ENCODE measurements at places on chromosomes 7 and 10.
A peak's percentile ranks its signal among the peaks of the same experiment; 100 is the strongest.

GRCh38 chr7:779480-779879 is 52.4 kb upstream of the PRKAR1B start:
- DNase-seq, result no peak

DNA sequence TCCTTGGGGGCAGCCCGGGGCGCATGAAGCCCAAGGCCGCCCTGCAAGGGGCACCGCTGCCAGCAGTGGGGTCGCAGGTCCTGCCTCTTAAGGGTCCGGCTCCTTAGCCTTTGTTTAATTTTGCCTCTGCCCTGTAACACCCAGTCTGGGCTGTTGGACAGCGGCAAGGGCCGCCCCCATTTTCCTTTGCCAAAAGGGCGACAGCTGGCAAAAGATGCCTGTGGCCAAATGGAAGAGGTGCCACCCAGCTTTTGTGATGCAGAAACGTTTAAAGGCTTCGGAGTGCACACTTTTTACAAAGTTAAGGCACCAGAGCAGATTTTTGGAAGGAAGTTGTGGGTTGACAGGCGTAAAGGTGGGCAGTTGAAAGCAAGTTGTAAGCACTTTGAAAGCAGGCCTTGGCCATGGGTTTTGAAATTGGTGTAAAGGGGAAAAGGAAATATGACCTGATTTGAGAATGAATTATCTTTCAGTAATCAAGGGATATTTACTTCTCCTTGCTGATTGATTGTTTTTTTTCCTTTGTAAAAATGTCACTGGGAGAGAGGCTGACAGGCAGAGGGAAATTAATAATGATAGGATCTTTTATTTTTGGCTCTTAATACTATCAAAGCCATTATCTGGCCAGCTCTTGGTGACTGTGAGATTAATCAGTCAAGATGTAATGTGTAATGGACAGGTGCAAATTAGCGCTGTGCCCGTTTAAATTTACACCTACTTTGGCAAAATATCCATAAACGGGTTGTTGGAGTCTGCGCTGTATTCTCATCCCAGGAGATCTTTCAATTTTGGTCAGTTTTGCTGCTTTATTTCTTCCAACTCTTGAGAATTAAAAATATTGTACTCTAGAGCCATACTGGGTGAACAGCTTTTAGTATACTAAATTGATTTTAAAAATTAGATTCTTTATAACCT is 1.2 kb downstream of the CASD1 start:
- DNase-seq, result peak; percentile 22

- no peak for DNase-seq
Observed at GRCh38 chr10:75408911-75409885, 7.6 kb upstream of the ZNF503 start.

- DNase-seq, result no peak
Observed at GRCh38 chr10:25766213-25766612, 167.8 kb upstream of the MYO3A start.

- DNase-seq, result no peak
Observed at GRCh38 chr10:72104472-72105097, 16.2 kb upstream of the SPOCK2 start.

- DNase-seq, result no peak
Observed at GRCh38 chr7:28629216-28629842, 217.0 kb downstream of the CREB5 start.

- DNase-seq, result no peak
Observed at GRCh38 chr10:50286517-50286916, 35.2 kb upstream of the ASAH2 start.

GRCh38 chr10:95077556-95077955 is 8.3 kb upstream of the CYP2C8 start:
- no peak for DNase-seq

DNA sequence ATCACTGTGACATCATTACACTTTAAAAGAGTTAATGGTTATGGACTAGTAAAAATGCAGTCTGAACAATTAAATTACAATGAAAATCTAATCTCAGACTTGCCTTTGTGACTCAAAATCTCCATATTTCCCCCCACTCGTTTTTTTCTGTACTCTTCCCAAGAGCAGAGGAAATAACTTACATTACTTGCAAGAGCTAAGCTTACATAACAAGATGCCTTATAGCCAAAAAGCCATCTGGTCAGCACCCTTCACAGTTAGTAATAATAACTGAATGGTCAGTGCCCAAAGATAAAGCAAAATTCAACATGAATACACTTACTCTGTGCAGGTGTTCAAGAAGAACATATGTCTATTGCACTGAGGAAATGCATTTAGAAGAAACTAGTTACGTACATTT is 1381.5 kb upstream of the CELF2 start:
- DNase-seq, result no peak

GRCh38 chr10:32256613-32257437 is 90.1 kb downstream of the EPC1 start:
- DNase-seq, result peak; percentile 53

DNA sequence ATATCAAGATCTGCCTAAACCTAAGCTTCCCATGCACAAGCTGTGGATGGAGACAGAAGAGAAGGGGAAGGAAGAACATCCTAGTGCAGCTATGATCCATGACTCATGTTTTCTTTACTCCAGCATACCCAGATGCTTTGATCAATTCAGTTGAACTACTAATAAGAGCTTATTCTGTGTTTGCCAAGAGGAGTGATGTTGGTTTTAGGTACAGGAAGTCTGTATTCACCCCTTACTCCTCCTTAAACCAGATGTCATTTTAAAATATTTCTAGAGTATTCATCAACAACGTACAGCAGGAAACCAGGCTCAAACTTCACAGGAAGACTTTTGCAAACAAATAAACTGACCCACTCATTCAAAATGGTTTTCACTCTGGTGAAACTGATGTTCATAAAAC is 29.2 kb downstream of the PANK1 start:
- DNase-seq, result no peak

DNA sequence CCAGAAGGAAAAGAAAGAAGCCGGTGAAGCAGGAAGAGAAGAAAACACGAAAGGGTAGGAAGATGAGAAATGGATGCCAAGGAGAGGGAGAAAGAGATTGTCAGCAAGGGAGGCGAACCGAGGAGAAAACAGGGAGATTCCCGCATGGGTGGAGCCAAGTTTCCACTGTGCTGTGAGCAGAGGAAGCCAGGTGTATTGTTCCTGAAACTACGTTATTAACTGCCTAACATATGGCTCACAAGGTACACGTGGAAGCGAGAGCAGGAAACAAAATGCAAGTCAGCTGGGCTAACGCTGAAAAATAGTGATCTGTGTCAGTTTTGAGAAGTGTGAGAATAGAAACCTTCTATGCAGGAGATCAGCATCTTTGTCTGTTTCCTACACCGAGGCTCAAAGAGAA is 20.4 kb upstream of the HIPK2 start:
- DNase-seq, result no peak

DNA sequence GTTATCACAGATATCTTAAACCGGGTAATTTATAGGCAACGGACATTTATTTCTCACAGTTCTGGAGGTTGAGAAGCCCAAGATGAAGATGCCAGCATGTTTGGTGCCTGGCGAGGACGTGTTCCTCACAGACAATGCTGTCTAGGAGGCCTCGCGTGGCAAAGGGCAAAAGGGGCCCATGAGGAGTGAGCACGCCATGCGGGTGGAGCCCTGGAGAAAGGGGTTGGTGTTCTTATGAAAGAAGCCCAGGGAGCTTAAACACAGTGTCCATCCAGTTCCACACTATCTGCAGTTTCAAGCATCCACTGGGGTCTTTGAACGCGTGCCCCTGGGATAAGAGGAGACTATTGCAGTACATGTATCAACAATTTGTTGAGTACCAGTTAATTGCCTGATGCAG is 51.4 kb downstream of the CXCL12 start:
- no peak for DNase-seq

Data from stimulated activated CD8-positive, alpha-beta memory T cell treated with anti-CD3 and anti-CD28 coated beads, Interleukin-7, amount 100 ng/mL, for 4 hours (primary cell).